ENCODE measurements at places on chromosomes 13 and 19.

- DNase-seq, result peak; percentile 76
Measured at GRCh38 chr19:35142606-35143230, 337 bp upstream of the FXYD7 start.

GRCh38 chr19:31149441-31149941 is 199.7 kb downstream of the TSHZ3 start:
- no peak for DNase-seq

GRCh38 chr13:99782669-99783068 is 188.9 kb downstream of the ZIC5 start:
- no peak for DNase-seq

DNA sequence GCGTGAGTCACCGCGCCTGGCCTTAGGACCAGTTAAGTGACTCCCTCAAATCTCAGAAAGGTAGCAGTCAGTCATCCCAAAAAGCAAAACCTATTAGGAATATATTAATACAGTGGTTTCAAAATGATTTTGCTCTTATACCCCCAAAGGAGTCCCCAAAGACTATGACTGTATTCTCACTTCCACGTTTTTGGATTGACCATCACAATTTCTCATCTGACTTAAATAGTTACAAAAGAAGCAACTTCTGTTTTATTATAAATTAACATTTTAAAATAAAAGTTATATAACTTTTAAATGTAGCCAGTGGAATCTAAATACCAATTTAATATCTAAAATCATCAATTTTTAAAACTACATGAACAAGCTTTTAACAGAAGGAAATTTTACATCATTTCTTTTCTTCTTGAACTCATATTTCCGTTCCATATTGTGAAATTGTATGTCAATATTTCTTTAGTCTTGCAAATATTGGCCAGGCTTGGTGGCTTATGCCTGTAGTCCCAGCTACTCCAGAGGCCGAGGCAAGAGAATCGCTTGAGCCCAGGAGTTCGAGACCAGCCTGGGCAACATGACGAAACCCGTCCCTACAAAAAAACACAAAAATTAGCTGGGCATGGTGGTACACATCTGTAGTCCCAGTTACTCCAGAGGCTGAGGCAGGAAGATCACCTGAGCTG is 1.5 kb upstream of the SPART start:
- DNase-seq, result no peak

- no peak for DNase-seq
Measured at GRCh38 chr13:45195421-45195820, 5.4 kb downstream of the KCTD4 start.

Measured in activated T-cell treated with anti-CD3 and anti-CD28 coated beads for 1 hour (primary cell).